ENCODE measurements at places on chromosomes 6 and 20.

GRCh38 chr20:15111654-15112053 lies 774.2 kb upstream of the FLRT3 start:
- DNase-seq: no peak

DNA sequence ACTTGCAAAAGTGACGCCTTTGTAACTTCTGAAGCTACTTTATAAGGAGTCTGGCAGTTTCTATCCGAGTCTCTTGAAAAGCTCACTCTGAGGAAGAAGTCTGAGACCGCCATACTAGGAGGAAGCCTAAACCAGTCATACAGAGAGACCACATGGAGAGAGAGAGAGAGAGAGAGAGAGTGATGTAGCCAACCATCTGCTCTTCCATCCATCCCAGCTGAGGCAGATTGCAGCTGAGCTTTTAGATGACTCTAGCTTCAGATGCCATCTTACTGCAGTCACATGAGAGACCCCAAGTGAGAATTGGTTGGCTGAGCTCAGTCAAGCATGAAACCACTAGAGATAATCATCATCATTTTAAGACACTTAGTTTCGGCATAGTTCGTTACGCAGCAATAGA lies 15.0 kb upstream of the DTNBP1 start:
- DNase-seq: no peak

GRCh38 chr6:8065519-8065911 lies 1.3 kb upstream of the BLOC1S5 start:
- DNase-seq: no peak

GRCh38 chr6:14305624-14306023 lies 188.1 kb downstream of the CD83 start:
- no peak for DNase-seq

DNA sequence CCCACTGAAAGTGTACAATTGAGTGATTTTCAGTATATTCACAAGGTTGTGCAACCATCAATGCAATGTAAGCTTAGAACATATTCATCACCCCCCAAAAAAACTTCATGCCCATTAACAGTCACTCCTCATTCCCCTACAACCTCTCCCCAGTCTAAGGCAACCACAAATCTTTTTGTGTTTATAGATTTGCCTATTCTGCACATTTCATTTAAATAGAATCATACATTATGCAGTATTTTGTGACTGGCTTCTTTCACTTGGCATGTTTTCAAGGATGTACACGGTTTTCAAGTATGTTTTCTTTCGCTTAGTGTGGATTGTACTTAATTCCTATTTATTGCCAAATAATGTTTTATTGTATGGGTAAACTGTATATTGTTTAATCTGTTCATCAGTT lies 329.3 kb upstream of the RNF24 start:
- no peak for DNase-seq
